ENCODE measurements at places on chromosomes 7 and 10.
A peak's percentile ranks its signal among the peaks of the same experiment; 100 is the strongest.

GRCh38 chr10:111598433-111599059 lies 521.7 kb downstream of the ADRA2A start:
- DNase-seq = peak; percentile 8

DNA sequence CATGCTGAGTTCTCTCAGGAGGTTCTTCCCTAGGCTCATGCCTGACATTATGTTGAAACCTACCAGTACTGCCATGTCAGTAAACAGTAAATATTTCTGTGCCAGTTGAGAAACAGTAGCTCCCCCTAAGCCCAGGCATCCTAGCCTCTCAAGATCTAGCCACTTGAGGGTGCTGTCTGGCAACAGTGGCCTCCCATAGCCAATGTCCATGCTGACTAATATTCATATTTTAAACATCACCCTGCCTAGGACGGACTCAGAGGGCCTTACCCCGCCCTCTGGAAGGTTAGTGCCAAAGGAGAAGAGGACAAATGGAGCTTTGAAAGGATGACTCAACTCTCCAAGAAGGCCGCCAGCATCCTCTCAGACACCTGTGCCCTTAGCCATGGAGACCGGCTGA lies 7.7 kb downstream of the ACSM6 start:
- DNase-seq = no peak

DNA sequence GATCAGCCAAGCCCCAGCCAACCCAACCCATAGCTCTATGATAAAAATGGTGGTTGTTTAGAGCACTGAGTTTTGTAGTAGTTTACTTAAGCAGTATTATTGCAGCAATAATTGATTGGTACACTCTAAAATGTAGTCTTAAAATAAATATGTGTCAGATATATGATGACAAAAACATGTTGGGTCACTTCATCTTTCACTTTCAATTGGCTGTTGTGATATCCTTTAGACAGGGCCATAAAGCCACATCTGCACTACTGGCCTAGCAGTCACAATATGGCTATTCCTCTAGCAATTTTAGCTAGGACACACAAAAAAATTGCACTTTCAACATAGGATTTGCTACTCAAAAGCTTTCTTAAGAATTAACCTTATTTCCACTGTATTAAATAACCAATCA lies 5.9 kb upstream of the CAV1 start:
- no peak for DNase-seq

- no peak for DNase-seq
Observed at GRCh38 chr10:58044072-58044471, 223.6 kb downstream of the IPMK start.

GRCh38 chr10:62831346-62831745 lies 15.2 kb upstream of the EGR2 start:
- peak; percentile 55 for DNase-seq
